ENCODE measurements at places on chromosomes 1 and 21. TPM values are rescaled to one million over a fixed set of nuclear protein-coding genes. Genes with fewer than 3 reads are reported as not detected.
A peak's percentile ranks its signal among the peaks of the same experiment; 100 is the strongest.

GRCh38 chr21:14414932-14415508, 32.1 kb upstream of the HSPA13 start:
- no peak overlapping the region for H3K27ac ChIP-seq
- H3K27me3 ChIP-seq, result no peaks in the 10 kb centered on the region
- H3K36me3 ChIP-seq, result no peaks in the 10 kb centered on the region
- no peak overlapping the region for H3K4me3 ChIP-seq
- no peaks in the 10 kb centered on the region for H3K4me1 ChIP-seq

GRCh38 chr1:109050228-109050995, 8.5 kb upstream of the WDR47 start:
- no peaks in the 10 kb centered on the region for H3K4me1 ChIP-seq
- no peaks in the 10 kb centered on the region for H3K36me3 ChIP-seq
- H3K27ac ChIP-seq, result no peak overlapping the region
- H3K27me3 ChIP-seq, result no peaks in the 10 kb centered on the region
- no peak overlapping the region for H3K4me3 ChIP-seq
- DNase-seq, result no peak

DNA sequence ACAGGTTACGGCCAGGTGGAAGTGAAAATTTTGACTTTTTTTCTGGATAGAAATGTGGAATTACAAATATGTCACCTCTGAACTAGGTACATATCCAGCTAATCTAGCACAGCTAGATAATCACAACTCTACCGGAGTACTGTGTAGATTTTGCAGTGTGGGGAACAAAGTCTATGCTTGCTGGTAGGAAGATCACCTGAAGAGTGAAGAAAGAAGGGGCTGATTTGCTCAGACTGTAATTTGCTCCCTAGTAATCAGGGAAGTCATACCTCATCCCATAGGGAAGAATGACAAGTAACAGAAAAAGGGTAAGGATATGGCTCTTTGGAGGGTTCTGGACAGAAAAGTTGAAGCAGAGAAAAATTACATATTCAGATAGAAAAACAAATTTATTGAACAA, 319.6 kb upstream of the TMPRSS15 start:
- no peak for DNase-seq
- H3K4me1 ChIP-seq, result no peaks in the 10 kb centered on the region
- no peak overlapping the region for H3K27ac ChIP-seq
- no peaks in the 10 kb centered on the region for H3K27me3 ChIP-seq

DNA sequence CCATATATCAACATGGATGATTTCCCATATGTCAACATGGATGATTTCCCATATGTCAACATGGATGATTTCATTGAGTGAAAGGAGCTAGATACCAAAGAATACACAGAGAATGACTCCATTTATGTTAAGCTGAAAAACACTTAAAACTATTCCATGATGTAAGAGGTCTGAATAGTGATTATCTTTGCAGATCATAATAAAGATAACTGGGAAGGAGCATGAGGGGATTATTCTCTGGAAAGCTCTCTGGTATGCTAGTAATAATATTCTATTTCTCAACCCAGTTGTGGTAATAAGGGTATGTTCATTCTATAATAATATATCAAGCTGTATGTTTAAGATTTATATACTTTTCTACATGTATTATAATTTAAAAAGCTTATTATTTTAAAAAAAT, 14.1 kb downstream of the SYNJ1 start:
- no peak overlapping the region for H3K4me3 ChIP-seq
- no peak overlapping the region for H3K27ac ChIP-seq
- no peaks in the 10 kb centered on the region for H3K36me3 ChIP-seq
- no peaks in the 10 kb centered on the region for H3K27me3 ChIP-seq
- peaks cover 11% of the 10 kb centered on the region for H3K4me1 ChIP-seq

DNA sequence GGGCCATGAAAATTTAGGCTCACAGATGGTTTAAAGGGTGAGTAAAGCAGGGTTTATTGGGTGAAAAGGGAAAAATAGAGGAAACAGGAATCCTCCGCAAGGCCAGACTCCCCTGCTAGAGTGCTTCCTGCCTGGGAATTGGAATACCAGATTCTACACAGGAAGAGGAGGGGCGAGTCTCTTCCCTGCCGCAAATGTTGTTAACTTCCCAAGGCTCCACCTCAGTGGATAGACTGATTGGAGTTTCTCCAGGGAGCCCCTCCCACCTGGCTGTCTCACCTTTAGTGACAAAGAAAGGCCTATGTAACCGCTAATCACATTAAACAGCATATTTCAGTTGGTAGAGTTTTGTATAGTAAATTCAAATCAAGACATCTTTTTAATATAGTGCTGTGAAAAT, 1450.1 kb downstream of the KCNT2 start:
- H3K36me3 ChIP-seq, result no peaks in the 10 kb centered on the region
- no peak for DNase-seq
- H3K4me1 ChIP-seq, result no peaks in the 10 kb centered on the region
- H3K4me3 ChIP-seq, result no peak overlapping the region
- no peaks in the 10 kb centered on the region for H3K27me3 ChIP-seq

- no peak for DNase-seq
- no peak overlapping the region for H3K4me3 ChIP-seq
- H3K36me3 ChIP-seq, result no peaks in the 10 kb centered on the region
- no peaks in the 10 kb centered on the region for H3K4me1 ChIP-seq
- H3K27me3 ChIP-seq, result no peaks in the 10 kb centered on the region
These were observed 87.9 kb downstream of the RPS6KC1 start for GRCh38 chr1:213138892-213139291.

- H3K4me3 ChIP-seq, result no peak overlapping the region
- DNase-seq, result no peak
- H3K36me3 ChIP-seq, result no peaks in the 10 kb centered on the region
- H3K27ac ChIP-seq, result no peak overlapping the region
- H3K4me1 ChIP-seq, result no peaks in the 10 kb centered on the region
These were observed 37.5 kb downstream of the GPR88 start for GRCh38 chr1:100575406-100575805.

DNA sequence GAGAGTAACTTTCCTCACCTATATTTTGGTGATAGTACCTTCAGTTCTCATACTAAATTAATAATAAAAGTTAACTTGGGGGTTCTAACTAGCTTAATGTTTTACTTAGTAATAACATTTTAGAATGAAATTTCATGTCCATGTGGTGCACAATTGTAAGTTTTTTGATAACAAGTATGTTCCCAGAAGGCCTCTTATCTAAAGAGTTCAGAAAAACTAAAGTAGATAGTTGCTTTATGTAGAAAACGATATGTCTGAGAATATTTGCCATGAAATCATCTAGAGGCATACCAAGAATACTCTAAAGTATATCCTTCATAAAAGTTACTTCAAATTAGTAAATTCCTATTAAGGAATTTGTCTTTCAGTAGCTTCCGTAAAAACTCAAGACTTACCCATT, 10.2 kb upstream of the ADCY10 start:
- no peak for DNase-seq
- H3K27ac ChIP-seq, result peak overlapping the region; percentile 17
- no peak overlapping the region for H3K4me3 ChIP-seq
- no peaks in the 10 kb centered on the region for H3K4me1 ChIP-seq
- no peaks in the 10 kb centered on the region for H3K36me3 ChIP-seq
- H3K27me3 ChIP-seq, result no peaks in the 10 kb centered on the region

GRCh38 chr1:97254731-97255463, 533.3 kb downstream of the PTBP2 start:
- no peaks in the 10 kb centered on the region for H3K4me1 ChIP-seq
- H3K4me3 ChIP-seq, result no peak overlapping the region
- H3K27me3 ChIP-seq, result no peaks in the 10 kb centered on the region
- H3K36me3 ChIP-seq, result no peaks in the 10 kb centered on the region
- H3K27ac ChIP-seq, result no peak overlapping the region
- no peak for DNase-seq

DNA sequence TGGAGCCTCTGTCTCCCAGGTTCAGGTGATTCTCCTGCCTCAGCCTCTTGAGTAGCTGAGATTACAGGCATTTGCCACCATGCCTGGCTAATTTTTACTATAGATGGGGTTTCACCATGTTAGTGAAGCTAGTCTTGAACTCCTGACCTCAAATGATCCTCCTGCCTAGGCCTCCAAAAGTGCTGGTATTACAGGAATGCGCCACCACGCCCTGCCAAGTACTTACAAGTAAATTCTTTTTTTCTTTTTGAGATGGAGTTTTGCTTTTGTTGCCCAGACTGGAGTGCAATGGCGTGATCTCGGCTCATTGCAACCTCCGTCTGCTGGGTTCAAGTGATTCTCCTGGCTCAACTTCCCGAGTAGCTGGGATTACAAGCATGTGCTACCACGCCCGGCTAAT, 42.5 kb downstream of the RPRD2 start:
- no peak overlapping the region for H3K4me3 ChIP-seq
- peaks cover 9% of the 10 kb centered on the region for H3K4me1 ChIP-seq
- H3K27me3 ChIP-seq, result no peaks in the 10 kb centered on the region
- H3K27ac ChIP-seq, result no peak overlapping the region
- no peaks in the 10 kb centered on the region for H3K36me3 ChIP-seq

GRCh38 chr1:162004441-162004950, 19.2 kb downstream of the OLFML2B start:
- peaks cover 3% of the 10 kb centered on the region for H3K27me3 ChIP-seq
- DNase-seq, result no peak
- H3K27ac ChIP-seq, result no peak overlapping the region
- H3K4me1 ChIP-seq, result no peaks in the 10 kb centered on the region
- no peak overlapping the region for H3K4me3 ChIP-seq

DNA sequence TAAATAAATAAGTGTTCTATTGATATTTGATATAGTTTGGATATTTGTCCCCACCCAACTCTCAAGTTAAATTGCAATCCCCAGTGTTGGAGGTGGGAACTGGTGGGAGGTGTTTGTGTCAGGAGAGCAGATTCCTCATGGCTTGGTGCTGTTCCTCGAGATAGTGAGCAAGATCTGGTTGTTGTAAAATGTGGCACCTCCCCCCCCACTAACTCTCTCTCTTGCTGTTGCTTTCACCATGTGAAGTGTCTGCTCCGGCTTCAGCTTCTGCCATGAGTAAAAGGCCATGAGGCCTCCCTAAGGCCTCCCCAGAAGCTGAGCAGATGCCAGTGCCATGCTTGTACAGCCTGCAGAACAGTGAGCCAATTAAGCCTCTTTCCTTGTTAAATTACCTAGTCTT, 20.8 kb downstream of the FRRS1 start:
- no peak for DNase-seq
- no peaks in the 10 kb centered on the region for H3K36me3 ChIP-seq
- no peak overlapping the region for H3K4me3 ChIP-seq
- no peaks in the 10 kb centered on the region for H3K27me3 ChIP-seq
- no peak overlapping the region for H3K27ac ChIP-seq
- peaks cover 3% of the 10 kb centered on the region for H3K4me1 ChIP-seq

GRCh38 chr21:42154237-42155044, 64.5 kb upstream of the ABCG1 start:
- H3K4me1 ChIP-seq, result peaks cover 1% of the 10 kb centered on the region
- no peaks in the 10 kb centered on the region for H3K36me3 ChIP-seq
- no peaks in the 10 kb centered on the region for H3K27me3 ChIP-seq
- H3K4me3 ChIP-seq, result no peak overlapping the region
- no peak for DNase-seq
- H3K27ac ChIP-seq, result no peak overlapping the region

MEGF6 gene
- 10.8 TPM for total RNA-seq

GRCh38 chr1:1219341-1219740, 5.4 kb upstream of the TNFRSF4 start:
- DNase-seq, result no peak
- no peak overlapping the region for H3K27ac ChIP-seq
- H3K4me3 ChIP-seq, result no peak overlapping the region
- no peaks in the 10 kb centered on the region for H3K27me3 ChIP-seq
- H3K4me1 ChIP-seq, result peaks cover 11% of the 10 kb centered on the region

DNA sequence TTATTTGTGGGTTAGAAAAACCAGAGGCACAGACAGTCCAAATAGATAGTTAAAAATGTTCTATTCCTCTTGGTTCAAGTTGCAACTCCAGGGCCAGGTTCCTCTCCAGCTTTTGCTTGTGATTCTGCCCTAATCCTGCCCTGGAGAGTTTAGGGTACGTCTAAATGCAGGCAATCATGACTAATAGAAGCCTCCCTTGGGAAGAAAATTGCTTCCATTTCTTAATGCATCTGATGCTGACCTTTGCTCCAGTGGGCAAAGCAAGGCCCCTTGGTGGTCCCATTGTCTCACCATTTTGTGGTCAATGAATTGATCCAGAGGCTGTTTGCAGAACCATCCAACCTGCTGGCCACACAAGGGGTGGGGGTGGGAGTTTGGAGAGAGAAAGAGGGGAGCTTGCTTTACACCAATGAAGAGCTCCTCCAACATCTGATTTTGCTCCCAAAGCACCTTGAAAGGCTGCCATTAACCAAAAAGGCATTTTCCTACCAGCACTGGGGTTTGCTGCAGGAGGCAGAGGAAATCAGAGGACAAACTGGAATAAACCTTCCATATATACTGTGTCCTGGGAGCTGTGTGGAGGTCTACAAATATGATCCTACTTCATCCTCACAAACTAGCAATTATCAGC, 31.3 kb downstream of the C8B start:
- no peaks in the 10 kb centered on the region for H3K36me3 ChIP-seq
- no peak overlapping the region for H3K27ac ChIP-seq
- no peak for DNase-seq
- no peaks in the 10 kb centered on the region for H3K4me1 ChIP-seq
- H3K27me3 ChIP-seq, result no peaks in the 10 kb centered on the region
- no peak overlapping the region for H3K4me3 ChIP-seq

GRCh38 chr1:63937461-63938022, 163.7 kb downstream of the ROR1 start:
- no peak overlapping the region for H3K27ac ChIP-seq
- no peaks in the 10 kb centered on the region for H3K27me3 ChIP-seq
- no peak for DNase-seq
- no peaks in the 10 kb centered on the region for H3K4me1 ChIP-seq

GRCh38 chr1:69679965-69680364, 112.2 kb downstream of the LRRC7 start:
- H3K27ac ChIP-seq, result no peak overlapping the region
- H3K4me1 ChIP-seq, result no peaks in the 10 kb centered on the region
- no peak for DNase-seq
- no peaks in the 10 kb centered on the region for H3K27me3 ChIP-seq
- no peak overlapping the region for H3K4me3 ChIP-seq
- H3K36me3 ChIP-seq, result no peaks in the 10 kb centered on the region

DNA sequence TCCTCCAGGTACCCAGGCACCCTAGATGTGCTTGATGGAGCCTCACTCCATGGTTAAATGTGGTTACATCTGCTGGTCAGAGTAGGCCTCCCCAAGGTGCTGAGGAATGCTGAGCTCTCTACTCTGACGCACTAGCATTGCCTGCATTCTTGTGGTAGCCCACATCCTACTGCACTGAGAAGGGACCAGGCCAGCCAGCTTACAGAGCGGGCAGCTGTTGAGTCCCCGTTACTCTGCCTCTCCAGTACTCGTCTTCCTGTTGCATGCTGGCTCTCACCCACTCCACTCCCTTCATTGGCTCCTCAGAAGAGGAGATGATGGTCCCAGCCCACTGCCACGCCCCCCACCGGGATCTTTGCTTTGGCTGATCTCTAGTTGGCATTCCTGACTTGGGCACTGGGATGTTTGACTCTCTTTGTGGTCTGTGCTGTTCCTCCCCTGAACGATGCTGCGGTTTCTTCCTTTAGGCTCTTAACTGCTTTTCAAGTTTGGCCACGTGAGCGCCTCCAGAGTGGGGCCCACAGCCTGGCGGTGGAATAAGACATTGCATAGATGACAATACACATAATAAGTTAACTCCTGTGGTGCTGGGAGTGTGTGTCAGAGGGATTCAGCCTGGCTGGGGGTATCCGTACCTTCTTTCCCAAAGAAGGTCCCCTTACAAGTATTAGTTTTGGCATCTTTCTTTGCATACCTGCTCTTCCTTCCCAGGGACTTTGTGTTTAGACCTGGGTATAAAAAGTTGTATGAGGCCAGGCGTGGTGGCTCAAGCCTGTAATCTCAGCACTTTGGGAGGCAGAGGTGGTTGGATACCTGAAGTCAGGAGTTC, 18.6 kb downstream of the AZIN2 start:
- peak overlapping the region; percentile 47 for H3K4me3 ChIP-seq
- H3K27me3 ChIP-seq, result no peaks in the 10 kb centered on the region
- H3K36me3 ChIP-seq, result no peaks in the 10 kb centered on the region
- H3K27ac ChIP-seq, result peak overlapping the region; percentile 52
- peak; percentile 63 for DNase-seq

PLPPR5 gene
- not detected for total RNA-seq

CELA3B gene
- total RNA-seq, result not detected

TLCD4 gene
- 0.09 TPM for total RNA-seq
